Activated CD8-positive, alpha-beta memory T cell treated with anti-CD3 and anti-CD28 coated beads, Interleukin-2, amount 50 U/mL, for 48 hours (primary cell): ENCODE measurements at places on chromosomes 1 and 21.

DNA sequence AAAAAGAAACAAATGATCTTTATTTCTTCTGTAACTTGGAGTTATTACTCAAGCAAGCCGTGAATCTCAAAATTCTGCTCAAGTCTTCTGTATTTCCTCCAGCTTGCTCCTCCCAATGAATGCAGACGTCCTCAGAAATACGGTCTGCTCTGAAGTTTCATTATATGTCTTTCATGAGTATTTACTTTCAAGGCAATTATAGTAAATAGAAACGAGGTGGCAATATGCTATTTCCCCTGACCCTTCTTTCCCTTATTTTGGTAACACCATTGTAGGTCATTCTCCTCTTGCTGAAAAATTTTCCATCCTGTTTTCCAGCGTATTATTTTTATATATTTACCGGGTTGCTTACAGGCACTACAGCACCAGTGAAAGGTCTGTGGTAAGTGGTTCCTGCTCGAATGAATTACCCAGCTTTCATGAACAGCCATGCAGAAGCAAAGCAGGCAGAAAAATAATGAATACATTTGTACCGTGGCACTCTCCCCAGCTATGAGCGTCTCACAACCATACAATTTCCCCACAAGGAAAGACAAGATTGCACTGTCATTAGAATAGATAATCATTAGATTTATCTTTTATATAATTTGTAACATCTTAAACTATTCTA lies 350.9 kb upstream of the PKN2 start:
- no peak for DNase-seq

GRCh38 chr1:4769516-4770280 lies 115.3 kb downstream of the AJAP1 start:
- no peak for DNase-seq

DNA sequence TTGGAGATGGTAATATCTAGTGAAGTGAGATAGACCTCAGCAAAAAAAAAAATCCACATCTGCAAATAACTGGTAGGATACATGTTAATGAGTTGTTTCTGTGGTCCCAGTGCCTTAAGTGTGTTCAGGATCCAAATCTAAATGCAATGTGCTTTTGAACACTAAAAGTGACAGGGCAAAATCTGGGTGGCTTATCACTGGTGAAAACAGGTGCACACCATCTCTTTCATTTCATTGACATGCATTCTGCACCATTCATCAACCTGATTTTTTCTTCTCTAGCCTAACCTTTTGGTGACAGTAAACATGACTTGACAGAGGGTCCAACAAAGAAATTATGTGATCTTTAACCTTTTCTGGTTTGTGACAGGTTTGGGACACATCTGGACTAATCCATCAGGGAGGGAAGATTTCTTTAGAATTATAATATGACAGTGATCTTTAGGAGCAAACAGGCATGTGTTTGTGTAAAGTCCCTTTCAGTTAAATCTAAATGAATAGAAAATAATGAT lies 201.6 kb upstream of the NEGR1 start:
- no peak for DNase-seq

- no peak for DNase-seq
Observed at GRCh38 chr1:160717306-160717705, 5.7 kb upstream of the CD48 start.

DNA sequence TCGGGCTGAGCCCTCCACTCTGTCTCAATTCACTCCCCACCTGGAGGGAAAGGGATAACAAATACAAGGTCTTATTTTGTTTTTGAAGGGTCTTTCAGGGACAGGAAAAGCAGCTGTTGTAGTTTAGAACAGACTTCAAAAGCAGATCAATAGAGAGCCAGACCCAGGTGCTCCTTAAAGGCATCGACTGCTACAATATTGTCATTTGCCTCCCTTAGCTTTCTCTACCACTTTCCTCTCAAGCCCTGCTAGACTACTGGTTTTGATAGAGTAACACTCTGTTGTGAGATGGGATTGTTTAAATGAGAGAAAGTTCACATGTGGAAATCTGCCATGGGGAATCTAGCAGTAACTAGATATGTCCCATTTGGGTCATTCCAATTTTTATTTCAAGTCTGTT lies 24.0 kb downstream of the RGS7 start:
- DNase-seq = no peak

- no peak for DNase-seq
Observed at GRCh38 chr1:35603941-35604340, 30.8 kb downstream of the TFAP2E start.

- no peak for DNase-seq
Observed at GRCh38 chr1:98147280-98147679, 226.4 kb upstream of the DPYD start.

DNA sequence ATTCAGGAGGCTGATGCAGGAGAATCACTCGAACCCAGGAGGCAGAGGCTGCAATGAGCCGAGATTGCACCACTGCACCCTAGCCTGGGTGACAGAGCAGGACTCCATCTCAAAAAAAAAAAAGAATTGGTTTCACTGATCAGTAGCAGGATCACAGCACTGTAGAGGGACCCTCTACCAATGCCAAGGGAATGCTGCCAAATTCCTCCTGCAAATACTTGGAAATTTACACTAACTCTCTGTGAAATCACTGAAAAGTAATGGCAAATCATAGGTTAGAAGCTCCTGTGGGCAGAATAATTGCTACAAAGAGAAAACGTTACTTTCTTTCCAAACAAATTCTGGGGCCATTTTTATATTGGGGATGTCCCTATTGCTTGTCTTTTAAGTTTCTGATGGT lies 6.7 kb upstream of the GPR25 start:
- DNase-seq = no peak

- DNase-seq = no peak
Observed at GRCh38 chr1:94270801-94271203, 33.4 kb upstream of the ARHGAP29 start.

DNA sequence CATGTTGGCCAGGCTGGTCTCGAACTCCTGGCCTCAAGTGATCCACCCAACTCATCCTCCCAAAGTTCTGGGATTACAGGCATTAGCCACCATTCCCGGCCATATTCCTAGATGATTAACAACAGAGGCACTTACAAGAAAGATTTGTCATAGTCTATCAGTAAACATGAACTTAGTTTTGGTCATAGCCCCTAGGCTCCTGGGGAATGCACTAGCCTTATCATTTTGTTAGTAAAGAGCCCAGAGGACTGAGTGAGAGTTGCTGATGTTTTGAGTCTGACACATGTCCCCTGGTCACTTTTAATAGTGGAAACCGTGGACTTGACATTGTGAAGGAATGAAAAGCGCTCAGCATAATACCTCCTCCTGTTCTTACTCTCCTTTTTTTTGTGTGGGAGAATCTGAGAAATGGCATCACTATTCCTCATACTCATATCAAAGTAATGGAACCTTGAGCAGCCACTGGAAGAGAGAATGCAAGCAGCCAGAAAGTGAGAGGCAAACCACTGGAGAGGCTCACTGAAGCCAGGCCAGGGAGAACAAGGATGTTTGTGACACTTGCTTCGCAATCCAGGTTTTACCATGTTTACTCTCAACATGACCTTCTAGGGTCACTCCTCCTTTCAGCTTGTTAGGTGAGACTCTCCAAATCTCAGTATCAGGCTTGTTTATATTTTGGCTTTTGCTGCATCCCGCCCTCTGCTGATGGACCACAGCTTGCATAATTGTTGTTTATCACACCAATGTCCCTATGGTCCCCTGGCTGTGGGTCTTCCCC lies 14.8 kb downstream of the ATP1B1 start:
- no peak for DNase-seq

- no peak for DNase-seq
Observed at GRCh38 chr1:61083807-61084440, 1.6 kb downstream of the NFIA start.

GRCh38 chr1:199264283-199264682 lies 625.4 kb downstream of the PTPRC start:
- no peak for DNase-seq

GRCh38 chr1:42793824-42794223 lies 9.0 kb downstream of the TMEM269 start:
- DNase-seq = no peak

GRCh38 chr1:178645157-178645807 lies 79.8 kb upstream of the RALGPS2 start:
- no peak for DNase-seq

DNA sequence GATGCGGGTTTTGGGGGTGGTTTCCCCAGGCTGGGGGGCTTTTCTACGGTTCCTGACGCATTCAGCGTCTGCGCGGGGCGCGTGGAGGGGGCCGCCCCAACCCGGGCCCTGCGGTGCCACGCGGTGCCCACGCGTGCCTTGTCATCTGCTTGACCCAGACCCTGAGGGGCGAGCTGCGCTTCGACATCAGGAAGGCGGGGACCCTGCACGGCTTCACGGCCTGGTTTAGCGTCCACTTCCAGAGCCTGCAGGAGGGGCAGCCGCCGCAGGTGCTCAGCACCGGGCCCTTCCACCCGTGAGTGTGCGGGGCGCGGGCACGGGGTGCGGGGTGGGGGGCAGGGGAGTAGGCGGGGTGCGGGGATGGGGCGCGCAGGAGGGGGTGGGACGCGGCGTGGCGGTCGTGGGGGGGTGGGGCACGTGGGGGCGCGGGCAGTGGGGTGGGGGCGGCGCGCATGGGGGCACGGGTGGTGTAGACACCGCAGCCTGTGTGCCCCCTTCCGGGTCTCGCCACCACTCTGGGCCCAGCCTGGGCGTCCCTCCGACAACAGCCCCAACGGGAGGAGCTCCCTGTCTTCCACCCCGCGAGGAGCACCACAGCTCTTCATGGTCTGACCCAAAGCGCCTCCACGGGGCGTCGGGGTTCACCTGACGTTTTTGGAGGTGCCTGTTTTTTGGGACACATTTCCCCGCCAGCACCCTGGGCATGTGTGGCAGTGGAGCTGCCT lies 26.3 kb downstream of the PRMT2 start:
- DNase-seq = no peak

DNA sequence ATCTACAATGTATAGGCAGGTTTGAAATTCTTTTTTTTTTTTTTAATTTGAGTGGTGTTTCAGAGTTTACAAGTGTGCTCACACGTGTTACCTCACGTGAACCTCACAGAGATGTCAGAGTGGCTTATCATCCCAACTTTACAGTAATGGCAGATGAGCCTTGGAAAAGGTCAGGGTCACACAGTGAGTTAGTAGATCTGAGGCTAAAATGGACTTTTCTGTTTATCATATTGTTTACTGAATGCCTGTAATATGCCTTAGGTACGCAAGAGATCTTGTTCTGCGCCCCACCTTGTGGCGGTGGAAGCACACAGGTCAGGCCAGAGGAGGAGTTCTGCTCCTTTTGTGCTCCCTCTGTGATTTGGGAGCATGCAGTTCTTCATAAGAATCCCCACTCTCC lies 80.0 kb downstream of the DYRK1A start:
- DNase-seq = no peak

GRCh38 chr1:147625362-147625995 lies 44.8 kb downstream of the ACP6 start:
- DNase-seq = no peak

- no peak for DNase-seq
Observed at GRCh38 chr1:160101717-160102522, 3.5 kb upstream of the IGSF8 start.

- DNase-seq = no peak
Observed at GRCh38 chr1:219812491-219813203, 115.7 kb downstream of the SLC30A10 start.

DNA sequence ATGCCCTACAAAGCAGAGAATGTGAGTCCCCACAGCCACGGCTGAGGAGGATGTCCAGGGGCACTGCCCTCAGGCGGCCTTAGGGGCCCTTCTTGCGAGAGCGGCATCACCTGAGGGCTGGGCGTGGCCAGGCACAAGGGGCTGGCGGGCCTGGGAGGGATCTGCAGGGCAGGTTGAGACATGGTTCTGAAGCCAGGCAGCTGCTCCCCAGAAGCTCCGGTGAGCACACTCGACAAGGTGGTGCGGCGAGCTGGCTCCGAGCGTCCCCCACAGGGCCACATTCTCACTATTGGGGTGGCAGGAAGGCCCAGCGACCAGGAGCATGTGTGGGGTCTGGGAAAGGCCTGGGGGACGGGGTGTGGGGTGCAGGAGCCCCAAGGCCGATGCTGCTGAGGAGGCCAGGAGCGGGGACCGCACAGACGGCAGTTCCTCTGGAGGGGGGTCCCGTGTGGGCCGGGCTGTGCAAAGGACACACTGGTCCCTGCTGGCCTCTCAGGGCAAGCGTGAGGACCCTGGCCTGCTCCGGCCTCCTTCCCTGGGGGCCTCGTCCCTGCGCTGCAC lies 47.2 kb downstream of the MORN1 start:
- DNase-seq = no peak

DNA sequence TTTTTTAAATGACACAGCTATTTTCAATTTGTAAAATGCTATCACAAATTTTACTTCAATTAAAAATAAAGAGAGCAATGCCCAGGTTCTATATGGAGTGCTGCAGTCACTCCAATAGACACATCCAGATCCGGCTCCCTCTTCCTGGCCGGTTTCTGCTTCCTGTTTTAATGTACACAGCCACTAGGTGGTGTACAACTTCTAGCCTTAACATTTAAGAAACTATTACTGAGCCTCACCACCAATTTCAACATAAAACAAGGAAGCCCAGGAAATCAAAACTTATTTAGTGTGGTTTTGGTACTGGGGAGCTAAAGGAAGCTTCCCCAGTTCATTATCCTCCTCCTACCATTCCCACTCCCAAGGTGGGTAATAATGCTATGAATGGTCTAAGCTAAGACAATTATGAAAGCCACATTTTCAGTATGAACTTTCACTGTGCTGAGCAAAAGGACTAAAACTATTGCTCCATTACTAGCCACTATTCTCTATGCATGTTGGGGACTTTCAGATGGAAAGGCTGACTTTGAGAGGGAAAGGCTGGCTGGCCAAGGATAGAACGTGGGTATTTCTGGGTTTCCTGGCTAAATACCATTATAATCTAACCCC lies 25.5 kb upstream of the MTMR11 start:
- DNase-seq = no peak
